ENCODE measurements at places on chromosomes 4 and X. TPM values are rescaled to one million over a fixed set of nuclear protein-coding genes. Genes with fewer than 3 reads are reported as not detected.

The RASSF6 gene
- polyA plus RNA-seq = not detected

The CXCL8 gene
- 6.0 TPM for polyA plus RNA-seq

The EPGN gene
- polyA plus RNA-seq = 0.23 TPM

The SPANXA1 gene
- 1.8 TPM for polyA plus RNA-seq

The AKAP14 gene
- polyA plus RNA-seq = 0.23 TPM
